ENCODE measurements at places on chromosomes 1 and 21. TPM values are rescaled to one million over a fixed set of nuclear protein-coding genes. Genes with fewer than 3 reads are reported as not detected.

The IFI44 gene
- total RNA-seq, result 55.1 TPM

The STYXL2 gene
- total RNA-seq, result not detected

The VSIG8 gene
- 0.10 TPM for total RNA-seq

The OVAAL gene
- total RNA-seq, result not detected

The KRTAP10-5 gene
- total RNA-seq, result not detected

The L1TD1 gene
- total RNA-seq, result 0.21 TPM

The PLA2G5 gene
- total RNA-seq, result not detected

The ERVH48-1 gene
- 0.42 TPM for total RNA-seq

The CRB1 gene
- total RNA-seq, result under 0.01 TPM

The IL12RB2 gene
- 1.3 TPM for total RNA-seq

The BTBD19 gene
- 8.7 TPM for total RNA-seq

The C4BPA gene
- 0.10 TPM for total RNA-seq

The IL20 gene
- not detected for total RNA-seq

The CLCA4 gene
- not detected for total RNA-seq

The CCDC30 gene
- 2.3 TPM for total RNA-seq

The OR14A16 gene
- not detected for total RNA-seq

The CACHD1 gene
- total RNA-seq, result 1.4 TPM
